Hypothalamus (tissue), 51 donors: ENCODE measurements at places on chromosomes 4 and X.

DNA sequence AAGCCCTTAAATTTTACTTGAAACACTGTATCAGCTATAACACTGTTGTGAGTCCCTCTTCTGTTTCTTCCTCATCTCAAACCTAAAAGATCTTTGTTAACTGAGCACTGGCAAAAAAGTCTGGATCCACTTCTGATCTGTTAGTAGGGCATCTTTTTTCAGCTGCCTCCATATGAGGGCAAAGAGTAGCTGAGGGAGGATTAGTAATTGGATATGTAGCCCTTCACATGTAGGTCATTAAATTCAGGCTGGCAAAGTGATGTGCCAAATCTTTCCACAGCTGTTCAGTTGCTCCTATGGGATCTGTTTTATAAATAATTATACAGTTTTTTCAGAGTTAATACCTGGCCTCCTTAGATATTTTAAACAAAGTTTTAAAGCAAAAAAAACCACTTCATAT, 1.1 kb upstream of the TRMT10A start:
- DNase-seq: no peak

GRCh38 chr4:157300701-157301100, 80.2 kb downstream of the GRIA2 start:
- DNase-seq: no peak

DNA sequence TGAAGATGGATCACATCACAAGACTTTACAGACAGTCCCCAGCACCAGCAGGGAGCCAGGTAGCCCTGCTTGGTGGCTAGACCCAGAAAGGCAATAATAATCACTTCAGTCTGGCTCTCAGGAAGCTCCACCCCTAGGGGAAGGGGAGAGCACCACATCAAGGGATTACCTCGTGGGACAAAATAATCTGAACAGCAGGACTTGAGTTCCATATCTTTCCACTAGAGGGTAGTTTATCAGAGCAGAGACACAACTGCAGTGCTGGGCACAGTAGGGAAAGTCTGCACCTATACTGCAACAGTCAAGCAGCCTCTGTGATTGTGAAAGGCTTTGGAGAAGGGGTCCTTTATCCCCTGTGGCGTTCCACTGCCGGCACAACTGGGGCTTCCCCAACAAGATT, 547.0 kb upstream of the POU3F4 start:
- DNase-seq: no peak

DNA sequence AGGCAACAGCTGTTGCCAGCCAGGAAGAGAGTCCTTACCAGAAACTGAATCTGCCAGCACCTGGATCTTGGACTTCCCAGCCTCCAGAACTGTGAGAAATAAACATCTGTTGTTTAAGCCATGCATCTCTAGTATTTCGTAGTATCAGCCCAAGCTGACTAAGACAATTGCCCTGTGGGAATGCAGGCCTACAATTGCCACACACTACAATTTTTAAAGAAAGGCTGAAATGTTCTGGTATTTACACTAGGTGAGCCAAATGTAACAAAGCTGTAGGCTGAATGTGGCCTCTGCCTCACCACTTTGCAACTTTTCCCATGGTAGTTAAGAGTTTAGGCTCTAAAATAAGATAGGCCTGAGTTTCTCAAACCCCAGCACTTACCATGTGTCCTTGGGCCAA, 59.1 kb downstream of the SPATA18 start:
- no peak for DNase-seq

GRCh38 chrX:39724544-39724943, 373.2 kb downstream of the BCOR start:
- DNase-seq: no peak
